Activated CD4-positive, alpha-beta T cell treated with anti-CD3 and anti-CD28 coated beads, Interleukin-2, amount 10 ng/mL, durations not matched to agents 7 days and 5 days (primary cell): ENCODE measurements at places on chromosomes 5 and 9. TPM values are rescaled to one million over a fixed set of nuclear protein-coding genes. Genes with fewer than 3 reads are reported as not detected.

DNA sequence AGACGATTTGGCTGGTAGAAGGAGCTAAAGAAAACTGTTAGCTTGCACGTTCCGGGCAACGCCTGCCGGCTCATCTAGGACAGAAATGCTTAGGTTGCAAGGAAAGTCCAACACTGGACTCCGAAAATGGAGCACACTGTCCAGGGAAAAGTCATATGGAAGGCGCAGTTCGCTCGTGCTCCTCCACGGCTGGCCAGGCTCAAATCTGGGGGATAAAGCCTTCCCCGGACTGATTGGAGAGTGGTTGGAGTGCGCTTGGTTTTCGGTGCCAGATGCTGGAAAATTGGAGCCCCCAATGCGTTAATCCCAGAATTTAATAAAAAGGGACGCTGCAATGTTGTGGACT lies 955 bp downstream of the CDH6 start:
- H3K4me1 ChIP-seq, result peaks cover 3% of the 10 kb centered on the region
- peaks cover 2% of the 10 kb centered on the region for H3K36me3 ChIP-seq
- DNase-seq, result no peak

GRCh38 chr9:2271426-2271825 lies 256.3 kb downstream of the SMARCA2 start:
- H3K36me3 ChIP-seq, result no peaks in the 10 kb centered on the region
- H3K4me3 ChIP-seq, result no peak overlapping the region
- peaks cover 14% of the 10 kb centered on the region for H3K27me3 ChIP-seq
- no peak for DNase-seq

DNA sequence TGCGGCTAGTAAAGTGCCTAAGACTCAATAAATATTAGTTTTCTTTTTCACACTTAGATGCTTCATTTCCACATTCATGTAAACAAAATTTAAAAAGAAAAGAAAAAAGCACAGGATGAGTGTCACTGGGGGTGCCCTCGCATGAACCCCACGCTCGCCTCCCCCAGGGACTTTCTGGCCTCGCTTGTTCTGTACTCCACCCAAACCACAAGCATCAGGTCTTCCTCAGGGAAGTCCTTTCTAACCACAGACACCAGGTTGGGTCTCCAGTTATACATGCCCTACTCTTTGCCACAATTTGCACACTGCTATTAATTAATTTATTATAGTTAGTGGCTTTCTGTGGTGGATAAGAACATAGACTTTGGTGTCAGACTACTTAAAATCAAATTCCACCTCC lies 92.4 kb downstream of the RORB start:
- H3K4me3 ChIP-seq, result no peak overlapping the region
- peaks cover 1% of the 10 kb centered on the region for H3K27me3 ChIP-seq
- H3K4me1 ChIP-seq, result no peaks in the 10 kb centered on the region
- H3K36me3 ChIP-seq, result no peaks in the 10 kb centered on the region
- DNase-seq, result no peak
- no peak overlapping the region for H3K27ac ChIP-seq

FBN2 gene
- not detected for total RNA-seq

- no peak overlapping the region for H3K4me3 ChIP-seq
- no peaks in the 10 kb centered on the region for H3K27me3 ChIP-seq
- DNase-seq, result no peak
- no peaks in the 10 kb centered on the region for H3K4me1 ChIP-seq
Measured at GRCh38 chr9:81489046-81489445, 200.3 kb downstream of the TLE1 start.

ARHGEF37 gene
- 0.52 TPM for total RNA-seq

GRCh38 chr5:99379187-99379586 lies 450.4 kb upstream of the CHD1 start:
- H3K27ac ChIP-seq, result no peak overlapping the region
- no peak overlapping the region for H3K4me3 ChIP-seq
- no peaks in the 10 kb centered on the region for H3K4me1 ChIP-seq
- no peaks in the 10 kb centered on the region for H3K27me3 ChIP-seq
- H3K36me3 ChIP-seq, result no peaks in the 10 kb centered on the region

SLC25A48 gene
- not detected for total RNA-seq

PRDM12 gene
- total RNA-seq, result not detected

DNA sequence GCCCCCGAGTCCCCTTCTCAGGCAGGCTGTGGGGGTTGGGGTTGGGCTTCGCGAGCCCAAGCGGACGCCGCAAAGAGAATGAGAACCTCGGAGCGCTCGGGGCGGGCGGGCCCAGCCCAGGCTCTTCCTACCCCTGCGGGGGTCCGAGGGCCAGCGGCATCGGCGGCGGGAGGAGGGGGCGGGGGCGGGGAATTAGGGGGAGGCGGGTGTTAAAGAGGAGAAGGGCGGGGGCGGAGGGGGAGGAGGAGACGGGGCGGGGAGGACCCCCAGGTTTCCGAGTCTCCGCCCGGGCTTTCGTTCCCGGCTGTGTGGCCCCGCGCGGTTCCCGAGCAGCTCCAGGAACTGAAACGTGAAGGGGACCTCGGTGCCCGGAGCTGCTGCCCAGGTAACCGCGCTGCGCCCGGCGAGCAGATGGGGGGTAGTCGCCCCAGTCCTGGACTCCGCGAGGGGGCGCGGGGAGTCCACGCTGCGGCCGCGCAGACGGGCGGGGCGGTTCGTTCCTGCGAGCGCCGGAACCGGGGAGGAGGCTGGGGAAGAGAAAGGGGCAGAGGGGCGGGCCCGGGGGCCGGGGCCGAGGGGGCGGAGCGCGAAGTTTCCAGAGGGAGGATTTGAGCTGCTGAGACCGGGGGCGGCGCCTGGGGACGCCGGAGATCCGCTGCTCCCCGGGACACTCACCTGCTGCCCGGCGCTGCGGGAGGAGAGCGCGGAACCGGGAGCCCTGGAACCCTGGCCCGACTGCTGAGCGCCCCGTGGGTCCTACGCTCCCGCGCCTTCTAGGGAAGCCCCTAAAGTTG lies 38.4 kb upstream of the PLEKHG4B start:
- H3K4me1 ChIP-seq, result peaks cover 3% of the 10 kb centered on the region
- H3K27me3 ChIP-seq, result peaks cover 20% of the 10 kb centered on the region

CWC27 gene
- total RNA-seq, result 21.3 TPM

GRCh38 chr9:4714266-4715016 lies 26.6 kb downstream of the AK3 start:
- H3K4me1 ChIP-seq, result no peaks in the 10 kb centered on the region
- H3K27ac ChIP-seq, result no peak overlapping the region
- H3K36me3 ChIP-seq, result peaks cover 61% of the 10 kb centered on the region
- no peak for DNase-seq
- no peak overlapping the region for H3K4me3 ChIP-seq
- H3K27me3 ChIP-seq, result no peaks in the 10 kb centered on the region

GRCh38 chr5:156913719-156914370 lies 49.2 kb downstream of the TIMD4 start:
- H3K4me3 ChIP-seq, result peak overlapping the region; percentile 29
- no peaks in the 10 kb centered on the region for H3K27me3 ChIP-seq
- DNase-seq, result peak; percentile 61
- peaks cover 62% of the 10 kb centered on the region for H3K4me1 ChIP-seq
- H3K27ac ChIP-seq, result peak overlapping the region; percentile 97
- peaks cover 41% of the 10 kb centered on the region for H3K36me3 ChIP-seq

DNA sequence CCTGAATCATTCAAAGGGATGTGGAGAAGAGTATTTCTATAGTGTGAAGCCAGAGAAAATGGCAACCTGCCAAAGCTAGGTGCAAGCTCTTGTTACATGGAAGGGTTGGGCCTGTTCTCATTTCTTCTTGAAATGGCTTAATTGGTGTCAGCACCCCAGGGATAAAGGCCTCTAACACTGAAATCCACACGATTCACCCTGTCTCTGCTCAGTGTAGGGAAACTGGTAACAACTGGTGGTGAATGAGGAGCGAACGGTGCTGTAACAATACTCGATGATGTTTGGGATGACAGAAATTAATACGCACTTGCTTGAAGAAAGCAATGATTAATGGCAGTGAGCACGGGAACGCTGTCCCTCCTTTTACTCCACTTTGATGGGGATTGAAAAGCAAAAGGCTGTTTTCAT lies 16.2 kb downstream of the PBX3 start:
- peaks cover 4% of the 10 kb centered on the region for H3K36me3 ChIP-seq
- peaks cover 20% of the 10 kb centered on the region for H3K4me1 ChIP-seq
- no peak overlapping the region for H3K4me3 ChIP-seq
- DNase-seq, result no peak
- no peak overlapping the region for H3K27ac ChIP-seq
- no peaks in the 10 kb centered on the region for H3K27me3 ChIP-seq

- H3K36me3 ChIP-seq, result no peaks in the 10 kb centered on the region
- H3K27me3 ChIP-seq, result peaks cover 2% of the 10 kb centered on the region
- H3K4me3 ChIP-seq, result no peak overlapping the region
- DNase-seq, result peak; percentile 40
Measured at GRCh38 chr5:152349683-152350526, 55.2 kb downstream of the NMUR2 start.

DNA sequence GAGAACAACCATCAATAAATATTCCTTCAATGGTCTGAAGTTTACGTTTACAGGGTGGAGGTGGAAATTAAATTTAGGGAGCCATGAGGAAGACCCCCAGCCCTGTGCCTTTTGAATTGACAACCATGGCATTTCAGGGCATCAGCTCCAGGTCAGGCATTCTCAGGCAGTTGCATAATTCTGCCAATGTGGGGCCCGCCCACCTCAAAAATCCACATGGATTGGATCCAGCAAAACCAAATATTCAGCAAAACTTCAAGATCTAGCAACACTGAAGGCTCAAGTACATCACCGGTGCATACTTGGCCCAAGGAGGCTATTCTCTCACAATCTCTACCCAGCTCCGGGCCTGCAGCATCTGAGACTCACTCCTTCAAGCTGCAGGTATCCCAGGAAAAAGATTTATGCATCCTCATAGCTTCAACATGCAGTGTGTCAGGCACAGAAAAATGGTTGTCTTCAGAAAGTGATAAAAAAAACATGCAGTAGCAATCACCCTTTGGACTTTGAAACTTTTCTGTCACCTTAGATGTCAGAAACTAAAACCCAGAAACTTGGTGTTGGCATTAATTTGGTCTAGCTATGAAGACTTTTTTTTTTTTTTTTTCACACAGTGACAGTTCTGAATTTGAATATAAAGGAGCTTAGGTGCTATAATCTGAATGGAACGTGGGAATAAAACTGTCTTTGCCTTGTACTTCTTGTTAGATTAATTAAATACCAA lies 21.4 kb upstream of the ANXA2R start:
- peaks cover 16% of the 10 kb centered on the region for H3K4me1 ChIP-seq
- no peak overlapping the region for H3K4me3 ChIP-seq
- peaks cover 21% of the 10 kb centered on the region for H3K36me3 ChIP-seq
- no peak for DNase-seq
- H3K27me3 ChIP-seq, result no peaks in the 10 kb centered on the region

- no peak overlapping the region for H3K4me3 ChIP-seq
- no peaks in the 10 kb centered on the region for H3K4me1 ChIP-seq
- DNase-seq, result no peak
Measured at GRCh38 chr5:171813813-171814490, 28.3 kb downstream of the SMIM23 start.

CLK4 gene
- total RNA-seq, result 34.3 TPM

- no peaks in the 10 kb centered on the region for H3K27me3 ChIP-seq
- no peak for DNase-seq
- H3K27ac ChIP-seq, result peak overlapping the region; percentile 20
- peaks cover 51% of the 10 kb centered on the region for H3K4me1 ChIP-seq
- H3K36me3 ChIP-seq, result peaks cover 67% of the 10 kb centered on the region
Measured at GRCh38 chr9:15501179-15501578, 9.6 kb downstream of the PSIP1 start.

DNA sequence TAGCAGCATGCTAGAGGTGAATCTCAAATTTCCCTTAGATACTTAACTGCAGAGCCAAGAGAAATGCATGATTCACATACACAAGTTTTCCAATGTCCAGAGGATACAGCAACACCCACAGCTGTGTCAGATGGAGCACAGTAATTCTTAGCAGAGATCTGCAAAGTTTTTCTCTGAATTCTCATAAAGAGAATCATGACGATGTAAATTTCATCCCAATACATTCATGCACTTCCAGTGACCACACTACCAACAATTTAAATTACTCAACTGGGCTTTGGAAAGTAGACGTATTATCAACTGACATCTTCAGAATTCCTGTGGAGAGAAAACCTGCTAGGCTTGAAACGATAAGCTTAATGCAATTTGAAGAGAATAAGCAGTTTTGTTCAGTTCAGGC lies 378.8 kb upstream of the TLE4 start:
- H3K27ac ChIP-seq, result no peak overlapping the region
- no peaks in the 10 kb centered on the region for H3K36me3 ChIP-seq
- H3K27me3 ChIP-seq, result no peaks in the 10 kb centered on the region
- no peaks in the 10 kb centered on the region for H3K4me1 ChIP-seq
- no peak overlapping the region for H3K4me3 ChIP-seq

- peaks cover 27% of the 10 kb centered on the region for H3K36me3 ChIP-seq
- peaks cover 12% of the 10 kb centered on the region for H3K27me3 ChIP-seq
- H3K27ac ChIP-seq, result peak overlapping the region; percentile 98
- peak overlapping the region; percentile 100 for H3K4me3 ChIP-seq
- peak; percentile 30 for DNase-seq
Measured at GRCh38 chr5:65926893-65927292, 518 bp downstream of the ERBIN start.

PNPLA7 gene
- 3.8 TPM for total RNA-seq

- H3K4me3 ChIP-seq, result no peak overlapping the region
- no peak for DNase-seq
- no peaks in the 10 kb centered on the region for H3K27me3 ChIP-seq
- H3K27ac ChIP-seq, result no peak overlapping the region
- H3K36me3 ChIP-seq, result no peaks in the 10 kb centered on the region
- H3K4me1 ChIP-seq, result peaks cover 12% of the 10 kb centered on the region
Measured at GRCh38 chr9:95094002-95094401, 223.5 kb downstream of the FANCC start.

- no peak overlapping the region for H3K4me3 ChIP-seq
- H3K36me3 ChIP-seq, result no peaks in the 10 kb centered on the region
- DNase-seq, result no peak
- H3K27ac ChIP-seq, result no peak overlapping the region
- no peaks in the 10 kb centered on the region for H3K4me1 ChIP-seq
Measured at GRCh38 chr9:136597141-136597885, 51.5 kb upstream of the NOTCH1 start.

VCAN gene
- 0.27 TPM for total RNA-seq

TXNDC8 gene
- total RNA-seq, result not detected

TMEM171 gene
- total RNA-seq, result not detected

DNA sequence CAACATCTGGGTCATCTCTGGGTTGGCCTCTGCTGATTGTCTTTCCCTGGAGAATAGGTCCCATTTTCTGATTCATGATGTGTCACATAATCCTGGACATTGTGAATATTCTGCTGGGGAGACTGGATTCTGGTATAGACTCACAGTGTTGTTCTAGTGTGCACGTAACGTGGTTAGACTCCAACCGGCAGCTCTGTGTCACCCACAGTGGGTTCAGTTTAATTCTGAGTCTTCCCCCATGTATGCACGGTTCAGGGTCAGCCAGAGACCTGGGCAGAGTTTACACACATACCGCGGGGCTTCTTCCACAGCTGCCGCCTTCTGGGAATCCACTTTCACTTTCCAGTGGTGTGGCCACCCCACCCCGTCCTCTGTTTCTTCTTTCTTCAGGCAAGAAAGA lies 38.0 kb upstream of the LRRC14B start:
- H3K4me3 ChIP-seq, result no peak overlapping the region
- H3K27me3 ChIP-seq, result no peaks in the 10 kb centered on the region
- H3K27ac ChIP-seq, result no peak overlapping the region
- no peak for DNase-seq

GRCh38 chr9:89080193-89080592 lies 88.9 kb downstream of the S1PR3 start:
- H3K27me3 ChIP-seq, result peaks cover 25% of the 10 kb centered on the region
- H3K27ac ChIP-seq, result no peak overlapping the region
- no peak overlapping the region for H3K4me3 ChIP-seq

LHX3 gene
- not detected for total RNA-seq

GRCh38 chr9:74920944-74921626 lies 31.6 kb downstream of the C9orf40 start:
- no peaks in the 10 kb centered on the region for H3K36me3 ChIP-seq
- no peaks in the 10 kb centered on the region for H3K4me1 ChIP-seq

- no peak overlapping the region for H3K27ac ChIP-seq
- peaks cover 6% of the 10 kb centered on the region for H3K27me3 ChIP-seq
- no peak overlapping the region for H3K4me3 ChIP-seq
- no peaks in the 10 kb centered on the region for H3K36me3 ChIP-seq
- H3K4me1 ChIP-seq, result peaks cover 16% of the 10 kb centered on the region
- DNase-seq, result no peak
Measured at GRCh38 chr9:83012168-83012921, 50.6 kb downstream of the RASEF start.
